ENCODE measurements at places on chromosomes 6 and 20.

DNA sequence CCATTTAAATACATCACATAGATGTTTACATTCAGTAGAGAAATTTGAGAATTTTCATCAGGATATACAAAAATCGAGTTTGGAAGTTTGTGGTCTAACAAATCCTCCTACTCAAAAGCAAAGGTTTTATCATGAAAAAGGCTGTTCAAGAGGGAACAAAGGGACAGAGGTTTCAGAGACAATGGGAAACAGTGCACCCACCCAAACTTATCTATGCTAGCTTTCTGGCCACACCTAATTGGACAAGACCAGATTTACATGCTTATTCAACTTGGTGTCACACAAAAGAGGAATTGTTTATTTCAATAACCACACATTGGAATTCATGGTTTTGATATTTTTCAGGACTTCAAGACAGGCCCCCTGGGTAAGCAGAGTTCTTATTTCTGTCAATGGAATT is 28.4 kb upstream of the RSPO3 start:
- no peak for DNase-seq

DNA sequence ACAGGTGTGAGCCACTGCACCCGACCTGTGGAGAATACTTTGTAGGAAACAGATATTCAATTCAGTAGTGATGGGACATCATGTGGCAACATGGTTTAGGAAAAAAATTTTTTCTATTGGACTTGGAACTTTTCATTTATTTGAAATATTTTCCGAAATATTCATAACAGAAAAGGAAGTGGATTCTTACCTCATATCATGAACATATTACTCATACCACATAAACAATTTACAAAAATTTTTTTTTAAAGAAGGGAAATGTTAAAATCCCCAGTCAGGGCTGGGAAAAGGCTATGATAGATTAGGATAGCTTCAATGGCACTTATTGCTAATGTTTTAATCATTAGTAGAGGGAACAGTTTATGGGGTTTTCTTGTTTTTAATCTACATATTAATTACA is 6.8 kb upstream of the ALDH8A1 start:
- DNase-seq: no peak

- DNase-seq: no peak
Measured at GRCh38 chr20:57156011-57156729, 110.3 kb downstream of the BMP7 start.

DNA sequence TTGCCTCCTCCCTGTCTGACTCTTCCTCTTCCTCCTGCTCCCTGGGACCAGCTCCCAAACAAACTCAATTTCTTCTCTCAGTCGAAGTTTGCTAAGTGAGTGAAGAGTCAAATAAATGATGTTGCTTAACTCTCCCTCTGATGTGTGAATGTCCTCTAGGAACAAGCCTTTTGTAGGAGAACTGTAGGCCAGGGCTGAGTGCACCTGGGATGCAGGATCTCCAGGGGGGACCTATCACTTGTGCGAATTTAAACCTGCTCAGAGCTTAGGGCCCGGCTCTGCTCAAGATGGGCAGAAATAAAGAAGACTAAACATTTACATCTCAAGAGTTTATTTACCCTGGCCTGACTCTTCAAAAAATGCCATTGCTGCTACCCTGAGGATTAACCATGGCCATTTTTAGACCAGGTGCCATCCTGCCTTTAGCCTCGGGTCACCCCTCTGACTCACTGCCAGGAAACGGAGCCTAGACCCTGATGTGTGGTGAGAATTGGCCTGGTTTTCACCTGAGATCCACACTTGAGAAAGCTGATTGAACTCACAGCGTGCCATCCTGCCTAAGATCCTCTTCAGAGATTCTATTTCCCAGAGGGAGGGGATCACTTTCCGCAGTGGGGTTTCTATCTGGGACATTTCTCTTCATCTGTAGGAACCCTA is 63.6 kb upstream of the CD93 start:
- DNase-seq: no peak

DNA sequence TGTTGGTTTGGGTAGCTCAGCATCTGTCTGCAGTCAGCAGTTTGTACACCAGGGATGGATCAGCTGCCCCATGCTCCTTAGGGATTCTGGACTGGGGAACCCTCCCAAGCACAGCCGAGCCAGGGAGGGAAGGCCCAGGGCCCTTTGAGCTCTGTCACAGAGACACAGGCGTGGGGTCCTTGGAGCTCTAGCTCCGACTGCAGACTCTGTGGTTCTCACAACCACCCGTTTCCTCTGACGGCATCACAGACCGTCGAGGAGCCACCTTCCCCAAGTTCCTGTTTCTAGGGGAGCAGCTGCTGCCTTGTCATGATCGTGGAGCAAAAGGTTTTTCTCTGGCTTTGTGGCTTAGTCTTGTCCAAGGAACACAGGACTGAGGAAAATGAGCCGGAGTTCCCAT is at the start of gene SLA2:
Gene SLA2 (minus strand): TSS at position 199 of the 400 bp plus-strand sequence. CDS start 4,861 bp downstream, outside the sequence.
- DNase-seq: no peak

- no peak for DNase-seq
Measured at GRCh38 chr6:744666-745353, 51.9 kb upstream of the EXOC2 start.

DNA sequence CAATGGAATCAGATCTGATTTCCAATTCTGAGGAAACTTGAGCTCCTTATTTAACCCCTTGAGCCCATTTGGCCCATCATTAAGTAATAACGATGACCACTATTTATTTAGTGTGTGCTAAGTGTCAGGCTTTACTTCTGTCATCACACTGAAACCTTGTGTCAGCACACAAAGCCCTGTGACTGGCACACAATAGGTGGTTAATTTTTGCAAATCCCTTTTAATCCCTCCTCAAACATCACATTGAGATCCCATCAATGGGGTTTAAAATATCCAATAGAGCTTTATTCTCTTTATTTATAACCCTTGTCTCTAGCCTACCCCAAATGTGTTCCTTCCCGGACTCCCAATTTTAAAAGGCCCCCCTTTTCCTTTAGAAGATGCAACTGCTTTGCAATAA is 656.8 kb upstream of the CHD6 start:
- DNase-seq: no peak

- peak; percentile 84 for DNase-seq
Measured at GRCh38 chr6:71420693-71421328, 132.2 kb downstream of the OGFRL1 start.

- DNase-seq: peak; percentile 77
Measured at GRCh38 chr6:81865712-81866111, 113.2 kb upstream of the TENT5A start.

- DNase-seq: peak; percentile 13
Measured at GRCh38 chr6:73969971-73970970, 274.3 kb downstream of the CD109 start.

- DNase-seq: no peak
Measured at GRCh38 chr6:100731411-100731810, 149.7 kb downstream of the ASCC3 start.

- DNase-seq: no peak
Measured at GRCh38 chr20:1858871-1859270, 36.3 kb upstream of the SIRPA start.

- DNase-seq: no peak
Measured at GRCh38 chr20:46122071-46122470, 4.0 kb downstream of the CD40 start.

- no peak for DNase-seq
Measured at GRCh38 chr20:48758206-48758820, 69.5 kb downstream of the PREX1 start.

GRCh38 chr6:102114402-102114801 is 720.9 kb downstream of the GRIK2 start:
- no peak for DNase-seq

DNA sequence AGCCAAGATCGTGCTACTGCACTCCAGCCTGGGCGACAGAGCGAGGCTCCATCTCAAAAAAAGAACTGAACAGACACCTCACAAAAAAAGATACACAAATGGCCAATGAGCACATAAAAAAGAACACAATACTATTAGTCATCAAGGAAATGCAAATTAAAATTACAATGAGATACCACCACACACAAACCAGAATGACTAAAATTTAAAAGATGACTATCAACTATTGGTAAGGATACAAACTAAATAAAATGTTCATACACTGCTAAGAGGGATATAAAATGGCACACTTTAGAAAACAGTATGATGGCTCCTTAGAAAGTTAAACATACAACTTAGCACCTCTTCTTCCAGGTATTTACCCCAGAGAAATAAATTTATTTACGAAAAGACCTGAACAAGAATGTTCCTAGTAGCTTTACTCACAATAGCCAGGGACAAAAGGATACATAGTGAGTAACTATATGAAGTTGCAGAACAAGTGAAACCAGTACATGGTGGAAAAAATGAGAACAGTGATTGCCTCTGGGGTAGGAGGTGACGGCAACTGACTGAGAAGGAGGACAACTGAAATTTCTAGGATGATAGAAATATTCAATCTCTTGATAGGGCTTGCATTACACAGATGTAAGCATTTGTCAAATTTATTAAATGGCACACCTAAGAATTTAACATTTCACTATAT is 53.2 kb downstream of the FAM8A1 start:
- no peak for DNase-seq

DNA sequence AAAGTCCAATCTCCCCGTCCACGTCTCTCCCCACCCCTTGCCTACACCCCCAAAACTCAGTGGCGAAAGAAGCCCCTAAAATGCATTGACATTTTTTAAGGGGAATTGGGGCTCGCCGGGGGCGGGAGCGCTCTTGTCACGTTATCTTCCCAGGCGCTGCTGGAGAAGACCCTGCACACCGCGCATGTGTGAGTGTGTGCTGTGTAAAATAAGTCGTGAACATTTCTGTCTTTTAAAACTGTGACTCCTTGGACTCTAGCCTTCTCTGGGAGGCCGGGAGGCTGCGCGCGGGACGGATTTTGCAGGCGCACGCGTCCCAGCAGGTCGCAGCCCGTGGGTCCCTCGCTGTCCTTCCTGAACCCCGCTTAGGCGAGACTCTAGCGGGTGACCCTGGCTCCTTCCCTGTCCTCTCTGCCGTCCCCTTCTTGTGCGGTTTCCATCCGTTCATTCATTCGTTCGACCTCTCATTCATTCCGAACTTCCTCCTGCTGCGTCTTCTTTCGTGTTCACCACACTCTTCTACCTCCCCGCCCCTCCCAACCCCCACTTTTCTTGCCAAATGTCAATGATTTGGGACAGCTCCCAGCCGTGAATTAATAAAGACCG is 2.2 kb downstream of the NRN1 start:
- DNase-seq: no peak

DNA sequence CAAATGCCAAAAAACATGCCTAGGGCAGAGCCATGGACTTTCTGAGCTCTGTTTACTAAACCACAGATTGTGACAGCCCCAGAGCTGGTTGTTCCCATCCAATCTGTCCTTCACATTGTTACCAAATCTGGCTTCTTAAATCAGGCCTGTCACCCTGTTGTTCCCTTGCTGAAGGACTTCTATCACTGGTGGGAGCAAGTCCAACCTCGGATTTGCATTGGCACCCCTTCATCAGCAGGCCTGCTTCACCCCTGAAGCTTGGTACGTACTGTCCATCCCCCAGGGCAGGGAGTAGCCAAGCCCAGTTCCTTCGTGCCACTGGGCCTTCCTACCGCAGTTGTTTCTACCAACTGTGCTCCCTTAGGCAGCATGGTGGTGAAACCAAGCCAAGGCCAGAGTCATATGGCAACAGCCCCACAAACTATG is 357.3 kb upstream of the JARID2 start:
- DNase-seq: no peak

GRCh38 chr6:150922137-150922536 is 56.6 kb downstream of the MTHFD1L start:
- DNase-seq: no peak

DNA sequence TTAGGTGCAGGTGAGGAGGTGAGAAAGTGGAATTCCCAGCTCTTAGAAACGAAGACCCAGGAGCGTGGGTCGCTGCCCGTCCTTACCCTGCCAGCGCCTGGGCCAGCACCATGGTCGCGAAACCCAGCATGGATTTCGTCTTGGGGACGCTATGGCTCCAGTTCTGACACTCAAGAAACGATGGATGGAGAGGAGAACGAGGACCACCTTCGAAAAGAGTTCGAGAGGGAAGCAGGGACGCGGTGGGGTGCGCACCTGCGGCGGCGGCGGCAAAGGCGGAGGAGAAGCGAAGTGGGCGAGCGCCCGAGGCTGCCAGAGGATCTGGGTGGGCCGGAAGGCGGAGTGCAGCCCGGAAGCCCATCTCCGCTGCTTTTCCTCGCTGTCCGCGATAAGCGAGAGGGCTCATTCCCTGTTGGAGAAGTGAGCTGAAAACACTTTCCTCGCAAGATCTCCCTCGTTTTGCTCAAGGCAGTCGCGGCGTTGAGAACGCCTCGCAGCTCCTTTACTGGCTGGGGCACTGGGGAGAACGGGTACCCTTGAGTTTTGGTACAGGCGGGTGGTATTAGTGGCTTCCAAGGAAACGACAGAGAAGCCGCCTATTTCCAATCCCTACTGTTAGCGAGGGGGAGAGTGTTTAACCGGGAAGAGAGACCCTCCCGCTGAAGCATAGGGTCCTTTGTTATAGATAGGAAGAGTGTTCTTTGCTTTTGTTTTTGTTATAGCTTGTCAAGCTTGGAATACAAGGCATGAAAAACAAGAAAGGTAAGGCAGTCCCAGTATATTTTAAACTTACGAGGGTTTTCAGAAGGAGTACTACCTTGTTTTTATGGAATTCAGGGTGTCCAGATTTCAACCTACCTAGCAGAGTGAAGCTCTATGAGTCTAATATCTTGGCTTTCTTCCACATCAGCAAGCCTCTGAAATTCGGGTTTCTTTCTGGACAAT is 109.5 kb downstream of the TRIM27 start:
- DNase-seq: no peak

DNA sequence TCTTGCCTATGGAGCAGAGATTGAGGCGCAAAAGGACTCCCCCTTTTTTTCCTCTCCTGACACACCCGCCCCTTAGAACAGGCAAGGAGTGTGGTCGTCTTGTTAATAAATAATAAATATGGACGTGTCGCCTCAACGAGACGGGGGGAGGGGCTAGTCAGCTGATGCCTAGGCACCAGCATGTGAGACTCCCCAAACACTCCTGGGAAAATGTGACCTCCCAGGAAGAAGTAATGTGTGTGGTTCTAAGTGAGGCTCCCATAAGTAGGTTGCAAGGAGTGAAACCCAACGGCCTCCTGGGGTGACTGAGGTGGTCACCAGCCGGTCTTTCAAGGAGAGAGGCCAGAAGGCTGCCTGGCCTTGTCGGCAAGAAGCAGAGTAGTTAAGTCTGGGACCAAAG is 1.1 kb upstream of the FAXC start:
- DNase-seq: no peak

DNA sequence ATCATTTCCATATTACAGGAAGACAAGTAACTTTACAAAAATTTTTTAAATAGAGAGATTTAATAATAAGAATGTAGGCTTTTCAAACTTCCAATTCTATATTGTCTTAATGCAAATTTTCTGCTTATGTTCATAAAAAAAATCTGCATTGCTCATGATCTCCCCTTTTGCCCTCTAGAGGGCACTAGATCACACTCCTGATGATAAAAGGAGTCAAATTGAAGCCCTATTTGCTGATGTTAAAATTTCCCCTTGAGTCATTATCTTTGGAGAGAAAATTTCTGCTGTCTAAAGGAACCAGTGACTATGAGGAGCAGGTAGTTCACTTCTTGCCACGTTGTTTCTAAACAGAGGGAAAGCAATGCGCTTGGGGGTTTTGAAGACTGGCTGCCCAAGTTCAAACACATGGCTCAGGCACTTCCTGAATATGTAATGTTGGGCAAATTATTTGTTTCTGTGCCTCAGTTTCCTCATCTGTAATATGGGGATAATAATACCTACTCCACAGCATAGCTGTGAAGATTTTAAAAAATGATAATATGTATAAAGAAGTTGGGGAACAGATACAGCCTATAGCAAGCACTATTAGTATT is 874.2 kb downstream of the TFAP2A start:
- peak; percentile 13 for DNase-seq

Measured in AG04450 (cell line).